ENCODE measurements at places on chromosomes 4 and X.

DNA sequence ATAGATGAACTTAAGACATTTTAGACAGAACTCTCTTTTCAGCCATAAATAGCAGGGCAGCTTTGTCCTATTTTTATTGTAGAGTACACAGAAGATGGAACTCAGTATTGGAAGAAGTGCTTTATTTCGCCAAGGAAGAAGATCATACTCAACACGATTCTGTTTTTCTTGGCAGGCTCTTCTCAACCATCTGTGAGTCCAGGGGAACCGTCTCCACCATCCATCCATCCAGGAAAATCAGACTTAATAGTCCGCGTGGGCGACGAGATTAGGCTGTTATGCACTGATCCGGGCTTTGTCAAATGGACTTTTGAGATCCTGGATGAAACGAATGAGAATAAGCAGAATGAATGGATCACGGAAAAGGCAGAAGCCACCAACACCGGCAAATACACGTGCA lies 37.6 kb downstream of the KIT start:
- DNase-seq, result no peak

GRCh38 chr4:3869174-3869572 lies 103.0 kb downstream of the ADRA2C start:
- DNase-seq, result peak; percentile 41

DNA sequence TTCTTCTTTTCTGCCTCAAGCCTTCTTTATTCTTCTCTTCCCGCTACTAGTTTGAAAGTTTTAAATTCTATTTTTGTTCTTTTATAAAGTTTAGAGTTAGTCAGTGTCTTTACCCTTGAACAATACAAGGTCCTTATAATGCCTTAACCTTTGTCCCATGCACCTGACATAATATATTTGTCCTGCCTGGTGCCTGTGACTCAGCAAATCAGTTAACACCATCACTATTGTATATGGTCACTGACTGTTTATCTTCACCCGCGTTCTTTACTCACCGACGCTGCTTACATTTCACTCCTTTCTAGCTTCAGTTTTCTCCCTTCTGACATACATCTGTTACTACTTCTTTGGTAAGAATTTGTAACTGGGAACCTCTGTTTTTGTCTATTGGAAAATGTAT lies 5.7 kb downstream of the SMIM20 start:
- no peak for DNase-seq

- DNase-seq, result no peak
Measured at GRCh38 chr4:47533689-47534347, 48.7 kb downstream of the ATP10D start.

DNA sequence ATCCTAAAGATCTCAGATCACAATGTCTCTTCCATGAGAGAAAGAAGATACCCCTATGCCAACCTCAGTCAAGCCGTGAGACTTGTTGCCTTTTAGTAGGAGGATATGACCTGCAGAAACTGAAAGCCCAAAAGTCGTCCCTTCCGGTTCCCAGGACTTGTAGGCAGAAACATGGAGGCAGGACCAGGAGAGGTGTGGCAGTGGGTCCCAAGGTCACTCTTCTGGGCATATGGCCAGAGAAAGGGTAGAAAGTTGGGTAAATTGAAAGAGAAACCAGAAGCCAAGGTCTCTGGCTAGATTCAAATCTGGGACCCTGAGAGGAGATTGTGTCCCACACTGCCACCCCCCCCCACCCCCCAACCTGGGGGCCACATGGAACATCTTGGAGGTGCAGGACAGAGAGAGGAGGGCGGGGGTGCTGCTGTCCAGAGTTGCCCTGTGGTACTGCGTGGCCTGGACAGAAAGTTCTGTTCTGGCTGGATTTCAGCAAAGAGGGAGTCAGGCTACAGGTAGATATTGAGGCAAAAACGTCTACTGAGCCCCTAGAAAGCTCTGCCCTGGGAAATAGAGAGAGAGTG lies 55.4 kb downstream of the DDX3X start:
- no peak for DNase-seq

DNA sequence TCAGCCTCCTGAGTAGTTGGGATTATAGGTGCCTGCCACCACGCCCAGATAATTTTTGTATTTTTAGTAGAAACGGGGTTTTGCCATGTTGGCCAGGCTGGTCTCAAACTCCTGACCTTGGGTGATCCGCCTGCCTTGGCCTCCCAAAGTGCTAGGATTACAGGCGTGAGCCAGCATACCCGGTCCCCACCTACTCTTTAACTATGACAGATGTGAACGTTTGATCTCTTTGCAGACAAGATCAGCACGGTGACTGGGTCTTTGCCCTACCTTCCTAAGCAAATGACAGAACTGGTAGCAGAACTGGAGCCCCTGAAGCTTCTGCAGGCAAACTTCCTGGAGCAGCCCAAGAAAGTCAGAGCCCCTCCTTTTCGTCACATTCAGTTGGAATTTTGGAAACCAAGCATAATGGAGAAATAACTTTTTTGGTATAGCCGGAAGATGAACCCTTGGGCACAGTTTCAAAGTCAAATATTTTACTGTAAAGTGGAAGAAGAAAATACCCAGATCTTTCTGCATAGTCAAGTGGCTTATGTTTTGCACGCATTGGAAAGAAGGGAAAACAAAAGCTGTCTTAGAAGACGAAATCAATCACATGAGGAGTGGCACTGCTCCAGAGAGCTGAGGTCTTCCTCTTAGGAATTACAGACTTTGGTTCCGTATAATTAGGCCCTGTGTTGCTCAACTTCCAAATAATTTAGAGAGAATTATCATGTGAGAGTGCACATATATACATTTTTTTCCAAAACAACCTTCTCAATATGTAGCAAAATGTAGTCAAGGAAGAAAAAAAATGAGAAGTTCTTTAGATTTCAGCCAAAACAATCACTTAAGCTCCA lies 90.6 kb downstream of the SORBS2 start:
- DNase-seq, result no peak

GRCh38 chr4:137819964-137820383 lies 287.7 kb upstream of the PCDH18 start:
- DNase-seq, result no peak

DNA sequence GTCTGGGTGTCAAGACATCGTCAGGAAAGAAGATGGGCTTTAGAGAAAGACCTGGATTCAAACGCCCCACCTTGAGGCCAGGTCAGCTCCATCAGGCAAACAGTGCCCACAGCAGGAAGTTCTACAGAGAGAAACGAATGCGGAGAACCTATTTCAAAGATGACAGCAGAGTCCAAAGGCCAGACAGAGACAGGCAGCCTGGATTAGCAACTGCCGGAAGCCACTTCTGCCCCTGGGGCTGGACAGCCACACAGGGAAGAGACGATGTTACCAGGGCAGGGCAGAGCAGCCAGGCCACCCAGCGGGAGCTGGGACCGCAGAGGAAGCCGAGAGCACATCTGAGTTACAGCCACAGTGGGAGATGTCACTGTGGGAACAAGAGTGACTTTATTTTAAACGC lies 1.2 kb downstream of the C4orf50 start:
- DNase-seq, result no peak

GRCh38 chr4:8754634-8755589 lies 116.7 kb downstream of the HMX1 start:
- DNase-seq, result peak; percentile 39

DNA sequence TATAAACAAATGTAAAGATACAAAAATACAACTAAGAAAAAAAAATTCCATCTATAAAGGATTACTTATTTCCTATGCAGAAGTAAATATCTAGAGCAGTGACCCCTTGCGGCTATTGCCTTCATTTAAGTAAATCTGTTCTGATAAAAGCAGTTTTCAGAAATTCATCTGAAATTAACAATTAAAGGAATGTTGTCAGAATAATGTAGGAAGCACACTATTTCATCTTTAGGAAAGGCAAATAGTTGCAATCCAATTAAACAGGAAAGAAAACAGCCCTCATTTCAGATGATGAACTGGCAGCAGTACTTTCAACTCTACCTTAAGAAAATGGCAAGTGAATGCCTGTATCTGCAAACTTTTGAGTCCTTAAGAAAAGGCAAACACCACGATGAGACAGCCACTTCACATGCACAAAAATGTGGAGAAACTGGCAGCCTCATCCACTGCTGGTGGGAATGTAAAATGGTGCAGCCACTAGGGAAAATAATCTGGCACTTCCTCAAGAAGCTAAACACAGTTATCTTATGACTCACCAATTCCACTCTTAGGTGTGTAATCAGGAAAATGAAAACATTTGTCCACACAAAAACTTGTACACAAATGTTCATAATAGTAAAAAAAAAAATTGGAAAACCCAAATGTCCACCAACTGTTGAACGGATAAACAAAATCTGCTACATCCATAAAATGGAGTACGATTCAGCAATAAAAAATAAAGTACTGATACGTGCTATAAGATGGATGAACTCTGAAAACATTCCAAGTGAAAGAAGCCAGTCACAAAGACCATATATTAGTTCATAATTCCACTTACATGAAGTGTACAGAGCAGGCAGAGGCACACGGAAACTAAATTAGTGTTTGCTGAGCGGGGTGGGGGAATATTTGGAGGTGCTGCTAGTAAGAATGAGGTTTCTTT lies 2.0 kb upstream of the THAP9 start:
- DNase-seq, result no peak

- DNase-seq, result no peak
Measured at GRCh38 chrX:135295238-135295943, 13.9 kb upstream of the ETDC start.

DNA sequence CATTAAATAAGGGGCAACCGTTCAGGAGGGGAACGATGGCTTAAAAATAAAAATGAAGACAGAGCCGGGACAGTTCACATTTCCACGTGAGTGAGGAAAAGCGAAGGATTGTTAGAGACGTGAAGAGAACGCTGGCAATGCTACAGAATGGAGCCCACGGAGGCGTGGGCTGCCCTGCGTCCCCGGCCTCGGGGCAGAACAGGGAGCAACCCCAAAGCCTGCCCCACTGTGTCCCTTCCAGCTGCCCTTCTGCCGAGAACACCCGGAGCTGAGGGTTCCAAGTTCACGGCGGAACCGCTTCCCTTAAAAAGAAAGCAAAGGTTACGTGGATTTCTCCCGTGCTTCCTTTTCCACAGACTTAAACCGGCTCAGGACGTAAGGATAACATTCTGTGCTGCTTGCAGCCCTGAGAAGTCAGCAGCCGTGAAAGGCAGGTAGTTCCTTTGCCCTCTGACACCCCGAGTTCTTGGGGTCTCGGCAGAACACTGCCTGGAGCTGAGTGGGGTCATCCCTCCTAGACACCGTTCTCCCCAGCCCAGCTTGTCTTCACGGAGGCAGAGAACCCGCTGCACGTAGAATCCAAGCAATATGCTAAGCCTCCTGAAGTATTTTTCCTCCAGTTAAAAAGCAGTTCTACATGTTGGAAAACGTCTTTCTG lies 14.2 kb downstream of the DHRSX start:
- no peak for DNase-seq

DNA sequence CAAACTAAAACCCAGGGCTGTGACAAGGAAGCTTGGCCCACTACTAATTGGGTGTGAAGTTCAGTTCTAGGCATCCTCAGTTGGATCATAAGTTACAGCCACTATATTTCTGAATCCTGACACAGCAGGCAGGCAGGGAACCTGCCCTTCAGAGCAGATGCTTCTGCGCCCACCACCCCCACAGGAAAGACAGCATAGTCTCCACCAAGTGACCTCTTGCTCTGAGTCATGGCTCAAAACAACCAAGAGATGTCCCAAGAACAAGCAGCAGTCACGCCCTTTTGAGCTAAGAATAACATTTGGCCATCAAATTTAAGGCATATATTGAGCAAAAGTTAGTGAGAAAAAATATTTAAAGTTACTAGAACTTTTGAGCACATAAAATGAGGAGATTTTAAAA lies 170.7 kb upstream of the SMARCAD1 start:
- no peak for DNase-seq

- DNase-seq, result no peak
Measured at GRCh38 chr4:168852933-168853713, 156.9 kb downstream of the CBR4 start.

DNA sequence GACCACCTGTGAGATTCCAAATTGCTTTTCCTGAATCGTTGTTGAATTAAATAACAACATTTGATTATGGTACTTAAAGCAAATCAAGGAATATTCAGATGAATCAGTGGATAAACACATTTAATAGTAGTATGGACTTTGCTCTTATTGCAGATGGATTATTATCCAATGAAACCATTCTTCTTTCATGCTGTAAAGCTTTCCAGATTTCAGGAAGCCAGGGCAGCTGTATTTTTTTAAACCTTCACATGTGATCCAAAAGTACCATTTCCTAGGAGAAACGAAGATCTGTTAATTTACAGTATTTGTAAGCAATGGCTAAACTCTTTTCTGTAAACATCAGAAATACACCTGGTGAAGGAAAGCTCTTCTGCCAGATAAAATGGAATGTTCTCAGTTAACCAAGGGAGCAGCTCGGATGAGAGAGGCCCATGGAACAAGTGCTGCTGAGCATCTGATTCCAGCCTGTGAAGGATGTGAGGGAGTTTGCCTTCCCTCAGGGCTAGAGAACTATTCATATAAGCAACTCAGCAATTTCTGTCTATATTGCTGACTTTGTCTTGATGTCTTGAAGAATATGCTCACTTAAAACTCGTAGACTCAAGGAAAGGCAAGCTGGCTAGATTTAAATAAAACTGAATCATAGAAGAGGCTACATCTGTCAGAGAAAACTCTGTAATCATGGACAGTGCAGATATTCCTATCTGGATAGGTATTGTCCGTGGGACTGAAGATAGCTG lies 94.4 kb upstream of the LIMCH1 start:
- no peak for DNase-seq

GRCh38 chrX:119236623-119237561 lies 807 bp downstream of the PGRMC1 start:
- peak; percentile 65 for DNase-seq

GRCh38 chrX:107571296-107571998 lies 56.9 kb upstream of the PRPS1 start:
- DNase-seq, result no peak

DNA sequence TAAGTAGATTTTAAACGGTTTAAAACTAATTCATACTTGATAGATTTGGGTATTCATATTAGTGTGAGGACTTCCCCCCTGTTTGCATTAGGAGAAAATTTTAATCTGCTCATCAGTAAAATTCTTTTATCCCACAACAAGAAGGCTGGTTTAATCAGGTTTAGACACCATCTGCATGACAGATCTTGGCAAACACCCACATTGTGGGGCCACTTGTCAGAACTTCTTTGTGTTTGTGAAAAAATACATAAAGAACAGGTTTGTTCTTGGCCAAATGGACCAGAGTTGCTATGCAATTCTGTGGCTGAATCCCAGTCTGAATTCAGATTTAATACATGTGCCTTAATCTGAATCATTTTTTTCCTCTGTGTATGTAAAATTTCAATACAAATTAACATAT lies 121.1 kb downstream of the REPS2 start:
- DNase-seq, result no peak

- no peak for DNase-seq
Measured at GRCh38 chr4:186844059-186844681, 120.5 kb upstream of the FAT1 start.
